ENCODE measurements at places on chromosomes 6 and 20. TPM values are rescaled to one million over a fixed set of nuclear protein-coding genes. Genes with fewer than 3 reads are reported as not detected.

DNA sequence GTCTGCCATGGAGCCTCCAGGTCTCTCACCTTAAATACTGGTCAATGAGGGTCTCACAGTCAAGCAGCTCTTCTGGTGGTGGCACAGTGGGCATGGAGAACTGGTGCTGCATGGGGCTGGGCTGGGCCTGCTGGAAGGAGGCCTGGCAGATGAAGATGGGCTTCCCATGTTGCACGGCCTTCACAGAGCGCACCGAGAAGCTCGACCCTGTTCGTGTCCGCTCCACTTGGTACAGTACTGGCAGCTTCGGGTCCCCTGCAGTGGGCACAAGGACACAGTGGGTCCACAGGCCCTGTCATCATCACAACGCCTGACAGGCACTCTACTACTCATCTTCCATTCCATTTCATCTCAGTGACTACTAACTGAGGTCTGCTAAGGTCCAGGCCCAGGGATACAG is 8.8 kb downstream of the ACOT8 start:
- DNase-seq: no peak

DNA sequence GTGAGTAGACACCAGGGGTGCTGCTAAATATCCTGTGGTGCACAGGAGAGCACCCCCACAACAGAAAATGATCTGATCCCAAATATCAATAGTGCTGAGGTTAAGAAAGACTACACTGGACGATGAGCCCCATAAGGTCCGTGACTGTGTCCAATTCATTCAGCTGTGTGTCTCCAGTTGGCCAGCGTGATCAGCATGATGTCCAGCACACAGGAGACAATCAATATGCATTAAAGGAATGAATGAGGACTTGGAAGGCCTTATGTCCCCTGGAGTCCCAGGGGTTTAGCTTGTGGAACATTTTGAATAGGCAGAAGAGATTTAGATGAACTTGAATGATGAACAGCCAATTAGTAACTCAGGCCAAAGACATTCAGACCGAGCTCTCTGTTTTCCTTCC is 6.3 kb downstream of the PPP1R16B start:
- DNase-seq: no peak

Gene TREML4
- 0.25 TPM for polyA plus RNA-seq

DNA sequence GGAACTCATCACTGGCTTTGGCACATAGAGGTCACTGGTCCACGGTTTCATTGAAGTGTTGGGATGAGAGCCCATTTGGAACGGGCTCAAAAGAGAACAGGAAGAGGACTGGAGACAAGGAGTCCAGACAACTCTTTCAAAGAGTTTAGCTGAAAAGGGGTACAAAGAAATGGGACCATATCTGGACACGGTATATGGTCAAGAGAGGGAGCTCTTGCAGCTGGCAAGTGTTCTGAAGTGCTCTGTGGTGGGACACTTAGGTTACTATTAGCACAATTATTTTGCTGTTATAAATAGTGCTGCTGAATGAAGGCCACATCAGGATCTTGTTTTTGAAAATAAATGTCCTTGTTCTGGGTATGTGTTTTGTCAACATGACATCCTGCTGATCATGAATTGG is 4.6 kb downstream of the SGK2 start:
- no peak for DNase-seq

Gene NKAIN4
- polyA plus RNA-seq: 2.2 TPM

Gene GJA10
- not detected for polyA plus RNA-seq

DNA sequence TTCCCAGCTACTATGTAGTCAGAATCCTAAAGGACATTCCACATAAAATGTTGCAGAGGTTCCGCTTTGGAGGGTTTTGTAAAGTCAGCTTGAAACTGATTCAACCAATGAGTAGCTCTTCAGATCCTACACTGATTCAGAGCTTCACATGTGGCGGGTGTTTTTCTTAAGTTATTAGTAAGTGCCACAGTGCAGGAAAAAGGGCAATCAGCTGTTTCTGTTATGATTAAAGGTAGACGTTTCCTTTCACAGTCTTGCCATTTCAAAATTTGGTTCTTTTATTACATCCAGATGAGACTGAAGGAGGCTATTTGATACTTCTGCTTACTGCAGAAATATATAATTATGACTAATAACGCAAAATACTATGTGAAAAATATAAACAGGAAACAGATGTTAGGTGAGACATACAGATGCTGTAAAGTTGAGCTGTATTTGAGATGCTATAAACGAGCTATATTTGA is 443.9 kb downstream of the CDKAL1 start:
- no peak for DNase-seq

GRCh38 chr6:127582777-127583462 is 5.9 kb downstream of the C6orf58 start:
- no peak for DNase-seq
